HAP-1 (cell line): ENCODE measurements at places on chromosomes 16 and 17.

- DNase-seq, result no peak
Observed at GRCh38 chr16:85313526-85314301, 201.4 kb upstream of the CIBAR2 start.

GRCh38 chr17:33924104-33924503 lies 331.0 kb upstream of the CCL2 start:
- DNase-seq, result no peak

GRCh38 chr16:31081428-31082351 lies 7.1 kb downstream of the PRSS53 start:
- no peak for DNase-seq

DNA sequence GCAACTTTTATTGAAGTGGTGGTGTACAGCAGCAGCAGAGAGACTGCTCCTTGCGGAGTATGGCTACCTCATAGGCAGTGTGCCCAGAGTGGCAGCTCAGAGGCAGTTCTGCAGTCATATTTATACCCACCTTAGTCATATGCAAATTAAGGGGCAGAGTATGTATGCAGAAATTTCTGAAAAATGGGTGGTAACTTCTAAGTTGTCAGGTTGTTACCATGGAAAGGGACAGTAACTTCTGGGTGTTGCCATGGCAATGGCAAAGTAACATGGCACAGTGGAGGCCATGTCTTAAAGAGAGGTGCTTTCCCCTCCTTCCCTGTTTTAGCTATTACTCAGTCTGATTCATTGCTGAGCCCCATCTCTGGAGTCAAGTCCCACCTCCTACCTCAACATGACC lies 53.4 kb downstream of the MEOX1 start:
- no peak for DNase-seq
